ENCODE measurements at places on chromosomes 16 and 17.

DNA sequence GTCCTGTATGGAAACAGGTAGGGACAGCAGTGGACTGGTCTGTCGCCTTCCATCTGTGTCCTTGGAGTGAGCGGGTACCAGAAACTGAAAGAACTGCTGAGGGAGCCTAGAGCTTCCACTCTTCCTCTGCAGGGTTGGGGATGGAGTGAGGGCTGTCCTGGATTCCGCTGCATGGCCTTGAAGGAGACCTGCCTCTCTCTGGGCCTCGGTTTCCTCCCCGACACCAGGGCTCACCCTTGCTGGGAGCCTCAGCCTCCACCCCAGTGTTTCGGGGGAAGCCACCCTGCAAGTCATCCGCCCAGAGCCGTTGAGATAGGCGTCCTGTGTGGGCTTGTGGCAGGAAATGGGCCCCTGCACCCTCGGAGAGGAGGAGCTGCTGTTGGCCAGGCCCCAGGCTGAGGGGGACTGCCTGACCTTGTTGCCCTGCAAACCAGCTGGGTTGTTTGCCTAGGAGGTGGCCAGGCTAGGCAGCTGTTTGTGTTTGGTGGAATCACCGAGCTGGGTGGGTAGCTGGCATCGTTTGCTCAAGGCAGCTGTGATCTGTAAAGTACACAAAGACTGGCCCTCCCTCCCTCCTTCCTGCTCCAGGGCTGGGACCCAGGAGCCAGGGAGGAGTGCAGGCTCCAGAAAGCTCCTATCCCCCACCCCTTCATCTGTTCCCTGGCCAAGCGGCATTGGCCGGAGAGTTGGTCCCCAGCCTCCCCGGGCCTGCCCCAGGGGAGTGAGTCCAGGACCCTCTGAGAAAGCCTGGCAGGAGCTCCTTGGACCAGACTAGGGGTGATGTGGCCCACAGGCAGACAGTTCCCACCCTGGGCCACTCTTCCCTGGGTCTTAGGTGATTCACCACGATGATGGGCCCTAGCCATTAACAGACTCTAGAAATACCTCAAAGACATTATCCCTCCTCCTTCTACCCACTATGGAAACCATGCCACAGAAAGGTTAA lies 1.3 kb downstream of the RAB37 start:
- no peak for DNase-seq

DNA sequence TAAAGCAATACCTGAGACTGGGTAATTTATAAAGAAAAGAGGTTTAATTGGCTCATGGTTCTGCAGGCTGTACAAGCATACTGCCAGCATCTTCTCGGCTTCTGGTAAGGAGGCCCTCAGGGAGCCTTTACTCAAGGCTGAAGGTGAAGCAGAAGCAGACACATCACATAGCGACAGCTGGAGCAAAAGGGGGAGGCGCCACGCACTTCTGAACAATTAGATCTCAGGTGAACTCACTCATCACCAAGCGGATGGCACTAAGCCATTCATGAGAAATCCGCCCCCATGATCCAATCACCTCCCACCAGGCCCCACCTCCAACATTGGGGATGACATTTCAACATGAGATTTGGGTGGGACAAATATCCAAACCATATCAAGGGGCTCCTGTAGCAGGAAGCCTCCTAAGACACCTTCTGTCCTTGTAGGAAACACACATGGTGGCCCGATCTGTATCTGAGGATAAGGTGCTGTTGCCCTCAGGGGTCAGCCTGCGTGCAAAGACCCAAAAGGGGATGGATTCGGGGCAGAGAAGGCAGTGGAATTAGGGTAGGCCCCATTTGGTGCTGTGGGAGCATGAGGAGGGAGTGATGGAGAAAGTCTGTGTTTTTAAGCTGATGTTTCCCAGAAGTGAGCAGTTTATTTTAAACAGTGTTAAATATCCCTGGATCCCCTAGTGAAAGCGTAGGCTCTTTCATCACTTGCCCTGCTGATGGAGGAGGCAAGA lies 23.0 kb downstream of the IL21R start:
- no peak for DNase-seq

GRCh38 chr16:90018652-90019542 lies at the start of gene DBNDD1:
Gene DBNDD1 (minus strand): TSS chr16:90019456. CDS start chr16:90019341, 115 bp downstream.
- no peak for DNase-seq

DNA sequence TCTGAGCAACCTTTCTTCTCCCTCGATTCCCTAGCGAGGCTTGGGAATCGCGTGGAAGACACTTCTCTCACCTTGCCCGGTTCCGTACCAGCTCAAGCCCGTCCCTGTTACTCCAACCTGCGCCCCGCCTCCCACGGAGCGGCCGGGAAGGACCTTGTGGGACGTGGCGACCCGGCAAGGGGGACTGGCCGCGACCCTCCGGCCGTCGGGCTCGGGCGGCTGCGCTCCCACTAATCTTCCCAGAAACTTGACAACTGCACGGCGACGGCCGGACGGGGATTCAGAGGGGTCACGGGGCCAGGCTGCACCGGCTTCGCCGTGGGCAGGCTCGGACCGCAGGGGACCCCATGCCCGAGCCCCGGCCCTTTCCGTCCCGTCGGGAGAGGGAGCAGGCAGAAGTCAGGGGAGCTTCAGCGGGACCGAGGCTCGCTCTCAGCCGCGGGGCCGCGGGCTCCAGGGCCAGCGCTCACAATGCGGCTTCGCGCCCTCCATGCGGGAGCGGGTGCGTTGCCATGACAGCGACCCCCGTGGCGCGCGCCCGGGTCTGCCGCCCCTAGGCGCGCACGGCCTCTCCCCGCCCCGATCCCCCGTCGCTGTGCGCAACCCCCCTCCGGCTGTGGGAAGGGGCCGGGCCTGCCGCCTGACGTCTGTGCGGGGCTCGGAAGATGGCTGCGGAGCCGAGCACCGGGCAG lies at the start of gene SGSM2:
Gene SGSM2 (plus strand): TSS at position 650 of the 692 bp plus-strand sequence. CDS start 188 bp downstream, outside the sequence.
- DNase-seq, result no peak

DNA sequence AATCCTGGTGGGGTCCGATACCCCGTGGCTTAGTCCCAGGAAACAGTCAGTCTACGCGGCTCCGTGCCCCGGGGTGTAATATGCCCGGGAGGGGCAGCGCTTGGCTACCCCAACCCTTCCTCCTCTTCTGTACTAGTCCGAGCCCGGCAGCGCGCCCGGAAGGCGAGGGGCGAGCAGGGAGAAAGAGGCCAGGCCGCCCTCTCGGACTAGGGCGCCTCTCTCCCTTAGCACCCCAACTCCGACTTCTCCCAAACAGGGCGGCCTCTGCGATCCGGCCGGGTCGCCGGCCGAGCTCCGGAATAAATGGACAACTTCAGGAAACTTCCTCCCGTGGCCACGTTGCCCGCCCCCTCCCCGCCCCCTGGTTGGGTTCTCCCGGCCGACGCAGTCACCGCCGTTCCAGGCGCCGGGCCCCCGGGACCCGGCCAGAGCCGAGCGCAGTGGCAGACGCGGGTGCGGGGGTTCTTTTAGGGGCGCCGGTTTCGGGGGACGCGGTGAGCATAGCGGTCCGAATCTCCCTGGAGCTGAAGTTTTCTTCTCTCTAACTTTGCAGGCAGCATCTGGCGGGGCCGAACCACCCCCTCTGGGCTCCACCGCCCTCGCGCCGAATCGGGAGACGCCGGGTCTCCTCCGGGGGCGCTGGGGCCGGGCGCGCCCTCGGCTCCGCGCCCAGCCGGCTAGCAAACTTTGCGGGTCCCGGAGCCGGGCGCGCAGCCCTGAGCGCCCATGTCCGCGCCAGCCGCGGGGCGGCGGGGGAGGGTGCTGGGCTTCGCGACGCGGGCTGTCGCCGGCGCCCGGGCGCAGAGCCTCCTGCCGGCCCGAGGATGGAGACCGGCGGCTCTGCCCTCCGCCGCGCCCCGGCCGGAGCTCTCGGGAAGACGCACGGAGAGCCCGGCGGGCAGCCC lies at the start of gene SDK2:
Gene SDK2 (minus strand): TSS at position 301 of the 905 bp plus-strand sequence. CDS start 357 bp downstream, outside the sequence.
- no peak for DNase-seq

GRCh38 chr17:81491181-81491581 lies 21.4 kb downstream of the ACTG1 start:
- no peak for DNase-seq

- no peak for DNase-seq
Observed at GRCh38 chr17:17253406-17253805, 16.4 kb upstream of the FLCN start.

DNA sequence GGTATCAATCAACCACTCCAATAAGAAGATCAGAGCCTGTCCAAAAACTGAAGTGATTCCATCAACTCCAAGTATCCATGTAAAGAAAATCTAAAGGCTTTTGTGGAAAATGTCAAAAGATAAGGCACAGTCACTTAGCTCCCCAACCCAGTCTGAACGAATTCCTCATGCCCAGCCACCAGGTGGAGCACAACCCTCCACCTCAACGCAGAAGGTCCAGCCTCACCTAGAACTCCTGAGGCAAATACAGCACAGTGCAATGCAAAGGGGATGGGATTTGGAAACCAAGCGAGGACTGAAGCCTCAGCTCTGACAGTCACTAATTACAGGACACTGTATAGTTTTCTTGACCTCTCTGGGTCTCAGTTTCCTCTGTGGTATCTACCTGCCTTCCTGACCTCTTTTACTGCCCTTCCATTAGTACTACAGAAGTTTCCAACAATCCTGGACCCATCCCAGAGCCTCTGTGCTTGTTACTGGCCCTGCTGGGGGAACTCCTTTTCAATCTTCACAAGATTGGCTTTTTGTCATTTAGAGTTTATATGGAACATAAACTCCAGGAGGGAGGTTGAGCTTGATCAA lies 2.0 kb downstream of the NCBP3 start:
- DNase-seq, result no peak

- no peak for DNase-seq
Observed at GRCh38 chr17:32126325-32126724, 16.0 kb upstream of the RHOT1 start.

DNA sequence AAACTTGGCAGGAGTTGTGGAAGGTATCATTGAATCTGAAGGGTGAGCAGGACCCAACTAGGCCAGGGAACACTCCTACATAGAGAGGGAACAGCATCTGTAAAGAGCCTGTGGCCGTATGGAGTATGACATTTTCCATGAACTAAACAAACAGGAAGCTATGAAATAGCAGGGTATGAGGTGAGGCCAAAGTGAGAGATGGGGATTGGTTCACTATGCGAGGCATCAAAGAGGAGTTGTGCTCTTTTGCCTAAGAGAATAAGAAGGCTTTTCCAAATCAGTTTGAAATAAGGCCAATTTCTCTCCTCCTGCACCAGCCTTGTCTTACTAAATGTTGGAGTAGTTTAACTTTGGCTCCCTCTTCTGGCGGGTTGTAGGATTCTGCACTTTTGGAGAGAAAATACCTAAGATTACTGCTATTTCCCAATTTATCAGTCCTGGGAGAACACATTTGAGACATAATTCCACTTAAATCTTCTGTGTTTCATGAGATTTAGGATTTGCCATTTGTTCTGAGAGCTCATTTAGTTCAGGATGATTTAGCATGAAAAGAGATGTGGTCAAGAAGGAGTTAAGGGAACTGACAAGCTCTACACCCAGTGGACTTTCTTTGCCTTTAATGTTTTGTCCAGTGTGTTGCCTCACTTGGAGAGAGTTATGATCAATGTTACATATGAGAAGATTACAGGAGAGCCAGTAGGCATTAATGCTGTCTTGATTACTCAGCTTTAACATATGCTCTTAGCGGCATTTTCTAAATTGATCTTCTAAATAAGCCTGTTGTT lies 55.4 kb downstream of the TNRC6C start:
- peak; percentile 64 for DNase-seq

Data from AG09319 (cell line).